ENCODE measurements at places on chromosomes 4 and X. TPM values are rescaled to one million over a fixed set of nuclear protein-coding genes. Genes with fewer than 3 reads are reported as not detected.

AR gene
- 3.0 TPM for polyA plus RNA-seq

BGN gene
- 153 TPM for polyA plus RNA-seq

- no peak for DNase-seq
These were observed 56.2 kb downstream of the TRIML1 start for GRCh38 chr4:188195389-188195985.

- DNase-seq = no peak
These were observed 79.1 kb upstream of the INPP4B start for GRCh38 chr4:142925161-142925560.

DNA sequence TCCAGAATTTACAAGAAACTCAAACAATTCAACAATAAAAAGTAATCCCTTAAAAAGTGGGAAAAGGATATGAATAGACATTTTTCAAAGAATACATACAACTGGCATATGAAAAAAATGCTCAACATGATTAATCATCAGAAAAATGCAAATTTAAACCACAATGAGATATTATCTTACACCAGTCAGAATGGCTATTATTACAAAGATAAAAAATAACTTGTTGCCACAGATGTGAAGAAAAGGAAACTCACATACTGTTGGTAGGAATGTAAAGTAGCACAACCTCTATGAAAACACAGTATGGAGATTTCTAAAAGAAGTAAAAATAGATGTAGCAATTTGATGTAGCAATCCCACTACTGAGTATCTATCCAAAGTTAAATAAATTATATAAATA lies 65.1 kb upstream of the DIAPH2 start:
- DNase-seq = no peak

- no peak for DNase-seq
These were observed 88.6 kb upstream of the DHRSX start for GRCh38 chrX:2589186-2590020.

All from renal pelvis (tissue), 12 donors.